ENCODE measurements at places on chromosomes 7 and 10.

- no peak for DNase-seq
Measured at GRCh38 chr10:132476146-132477065, 61.2 kb upstream of the INPP5A start.

DNA sequence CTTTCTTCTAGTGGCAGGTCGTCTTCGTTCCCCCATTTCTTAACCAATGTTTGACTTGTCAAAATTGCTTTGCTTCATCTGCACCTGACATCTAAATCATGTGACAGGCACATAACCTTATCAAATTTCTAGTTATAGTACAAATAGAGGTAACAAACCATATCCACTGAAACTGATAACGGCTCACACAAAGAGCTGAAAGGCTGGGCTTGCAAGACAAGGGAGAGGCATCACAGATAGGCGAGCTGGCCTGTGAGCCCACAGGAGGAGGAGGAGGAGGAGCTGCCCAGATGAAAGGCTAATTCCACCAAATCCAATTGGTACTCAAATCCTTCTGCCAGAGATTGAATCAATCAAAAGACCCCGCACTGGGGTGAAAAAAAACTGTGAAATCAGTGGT lies 80.2 kb upstream of the NEBL start:
- no peak for DNase-seq

DNA sequence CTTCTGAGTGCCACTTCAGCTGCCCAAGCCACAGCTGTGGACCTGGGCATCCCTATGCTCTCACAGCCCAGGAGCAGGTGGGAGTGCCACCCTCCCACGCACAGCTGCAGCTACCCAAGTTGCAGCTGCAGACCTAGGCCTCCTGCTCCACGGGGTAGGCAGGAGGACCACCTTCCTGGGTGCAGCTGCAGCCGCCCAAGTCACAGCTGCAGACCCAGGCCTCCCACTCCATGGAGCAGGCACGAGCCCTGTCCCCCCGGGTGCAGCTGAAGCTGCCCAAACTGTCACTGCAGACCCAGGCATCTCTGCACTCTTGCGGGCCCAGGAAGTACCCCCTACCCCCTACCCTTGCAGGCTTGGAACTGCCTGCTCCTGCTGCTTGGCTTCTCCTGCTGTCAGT lies 260.2 kb downstream of the XPNPEP1 start:
- DNase-seq: no peak

DNA sequence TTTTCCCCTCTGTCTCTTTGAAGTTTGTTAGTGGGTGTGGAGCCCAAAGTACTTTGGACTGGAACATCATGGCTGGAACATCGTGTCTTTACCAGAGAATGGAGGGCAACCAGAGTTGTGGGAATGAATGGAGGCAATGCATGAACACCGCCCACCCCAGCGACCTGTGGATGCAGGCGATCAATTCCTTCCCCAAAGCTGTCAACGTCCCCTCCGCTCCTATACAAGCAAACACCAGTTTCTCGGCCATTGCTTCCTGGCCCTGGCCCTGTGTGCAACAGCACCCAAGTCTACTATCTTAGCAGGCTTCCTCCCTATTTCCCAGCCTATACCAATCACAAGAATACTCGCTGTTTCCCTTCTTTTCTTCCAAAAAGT lies 62.6 kb downstream of the CARD11 start:
- no peak for DNase-seq

DNA sequence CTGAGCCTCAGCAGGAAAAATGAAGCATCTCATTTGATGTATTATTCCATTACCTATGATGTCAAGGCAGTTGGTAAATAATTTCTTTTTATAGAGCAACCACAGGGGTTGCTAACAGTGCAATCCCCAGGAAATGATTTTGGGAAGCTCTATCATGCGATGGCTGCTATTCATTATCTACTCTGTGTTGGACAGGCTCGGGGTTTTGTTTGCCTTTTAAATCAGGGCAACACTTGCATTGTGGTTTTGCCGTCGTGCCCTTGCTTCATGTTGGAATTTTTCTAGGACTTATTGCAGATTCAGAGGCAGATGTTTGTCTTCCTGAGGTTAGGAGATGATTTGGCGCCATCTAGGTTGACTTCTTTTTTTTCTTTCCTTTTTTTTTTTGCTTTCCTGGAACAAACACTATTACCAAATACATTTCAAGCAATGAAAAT lies 128.4 kb downstream of the BICC1 start:
- no peak for DNase-seq

DNA sequence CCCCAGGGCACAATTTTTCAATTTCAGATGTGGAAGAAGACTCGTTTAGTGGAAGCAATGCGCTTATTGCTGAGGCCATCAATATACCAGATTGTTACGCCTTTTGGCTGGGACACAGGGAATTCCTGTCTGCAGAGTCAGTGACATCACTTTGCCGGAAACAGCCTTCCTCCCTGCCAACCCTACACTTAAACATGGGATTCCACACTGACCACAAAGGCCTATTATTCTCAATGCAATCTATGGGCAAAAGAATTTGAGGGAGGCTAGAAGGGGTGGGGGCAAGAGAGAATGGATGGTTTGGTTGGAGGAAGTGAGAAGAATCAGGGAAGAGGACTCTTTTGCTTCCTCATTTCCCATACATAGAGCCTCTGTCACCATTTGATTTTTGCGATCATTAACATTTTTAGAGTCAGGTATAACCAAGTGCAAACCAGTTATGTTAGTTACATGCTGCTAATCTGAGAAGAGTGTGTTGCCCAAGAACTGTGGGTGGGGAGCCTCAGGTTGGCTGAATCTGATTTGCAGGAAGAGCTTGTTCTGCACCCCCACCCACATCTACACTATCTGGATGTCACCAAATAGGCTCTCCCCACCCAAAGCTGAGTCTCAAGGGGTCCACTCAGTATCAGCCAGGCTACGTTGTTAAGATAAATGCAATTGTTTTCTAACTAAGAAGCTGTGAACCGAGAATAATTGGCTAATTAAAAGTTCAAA lies 58.2 kb downstream of the ENTPD1 start:
- no peak for DNase-seq

GRCh38 chr10:34241226-34242000 lies 573.7 kb downstream of the PARD3 start:
- DNase-seq: no peak

DNA sequence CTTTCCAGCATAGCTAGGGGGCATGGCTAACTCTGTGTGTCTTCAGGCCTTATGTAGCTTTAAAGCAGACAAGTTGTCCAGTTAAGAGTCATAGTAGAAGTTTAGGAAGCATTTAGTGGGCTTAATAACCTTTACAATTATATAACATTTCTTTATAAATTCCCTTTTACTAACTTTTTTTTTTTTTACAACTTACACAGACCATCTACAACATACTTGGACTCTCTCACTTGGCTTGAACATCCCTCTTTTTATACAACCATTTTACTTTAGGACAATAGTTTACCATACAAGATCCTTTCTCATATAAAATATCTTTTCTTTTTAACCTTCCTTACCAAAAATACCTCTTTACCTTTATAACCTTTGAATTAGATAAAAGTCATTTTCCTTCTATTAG lies 26.3 kb downstream of the SP4 start:
- no peak for DNase-seq

GRCh38 chr10:83222832-83223742 lies 916.2 kb upstream of the GHITM start:
- DNase-seq: no peak

DNA sequence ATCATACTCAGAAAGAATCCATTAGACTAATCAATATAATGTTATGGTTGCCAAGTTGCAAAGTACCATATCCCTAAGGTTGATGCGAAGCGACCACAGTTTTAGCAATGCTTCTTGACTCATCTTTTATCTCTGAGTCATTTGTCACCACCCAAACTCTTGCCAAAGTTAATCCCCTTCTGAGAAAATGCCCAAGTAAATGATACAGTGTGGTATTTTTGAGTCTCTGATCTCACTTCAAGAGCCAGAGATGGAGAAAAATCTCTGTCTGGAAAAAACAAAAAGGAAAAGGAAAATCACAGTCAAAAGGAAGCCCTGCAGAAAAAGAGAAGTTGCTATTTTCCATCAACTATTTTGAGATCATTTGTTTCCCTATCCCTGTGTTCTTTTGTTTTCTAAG lies 26.7 kb upstream of the OTUD1 start:
- DNase-seq: no peak

- DNase-seq: no peak
Measured at GRCh38 chr10:62831346-62831745, 15.2 kb upstream of the EGR2 start.

GRCh38 chr10:11685787-11686218 lies 56.4 kb upstream of the ECHDC3 start:
- no peak for DNase-seq

DNA sequence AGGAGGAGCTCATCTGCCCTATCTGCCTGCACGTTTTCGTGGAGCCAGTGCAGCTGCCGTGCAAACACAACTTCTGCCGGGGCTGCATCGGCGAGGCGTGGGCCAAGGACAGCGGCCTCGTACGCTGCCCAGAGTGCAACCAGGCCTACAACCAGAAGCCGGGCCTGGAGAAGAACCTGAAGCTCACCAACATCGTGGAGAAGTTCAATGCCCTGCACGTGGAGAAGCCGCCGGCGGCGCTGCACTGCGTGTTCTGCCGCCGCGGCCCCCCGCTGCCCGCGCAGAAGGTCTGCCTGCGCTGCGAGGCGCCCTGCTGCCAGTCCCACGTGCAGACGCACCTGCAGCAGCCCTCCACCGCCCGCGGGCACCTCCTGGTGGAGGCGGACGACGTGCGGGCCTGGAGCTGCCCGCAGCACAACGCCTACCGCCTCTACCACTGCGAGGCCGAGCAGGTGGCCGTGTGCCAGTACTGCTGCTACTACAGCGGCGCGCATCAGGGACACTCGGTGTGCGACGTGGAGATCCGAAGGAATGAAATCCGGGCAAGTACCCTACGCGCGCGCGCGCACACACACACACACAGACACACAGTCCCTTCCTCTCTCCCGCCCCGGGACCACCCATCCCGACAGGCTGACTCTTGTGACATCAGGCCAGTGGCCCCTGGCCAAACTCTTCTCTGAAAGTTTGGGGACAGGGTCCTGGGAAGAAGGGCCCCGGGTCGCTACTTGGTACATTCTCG lies 538 bp downstream of the TRIM8 start:
- DNase-seq: peak; percentile 82

DNA sequence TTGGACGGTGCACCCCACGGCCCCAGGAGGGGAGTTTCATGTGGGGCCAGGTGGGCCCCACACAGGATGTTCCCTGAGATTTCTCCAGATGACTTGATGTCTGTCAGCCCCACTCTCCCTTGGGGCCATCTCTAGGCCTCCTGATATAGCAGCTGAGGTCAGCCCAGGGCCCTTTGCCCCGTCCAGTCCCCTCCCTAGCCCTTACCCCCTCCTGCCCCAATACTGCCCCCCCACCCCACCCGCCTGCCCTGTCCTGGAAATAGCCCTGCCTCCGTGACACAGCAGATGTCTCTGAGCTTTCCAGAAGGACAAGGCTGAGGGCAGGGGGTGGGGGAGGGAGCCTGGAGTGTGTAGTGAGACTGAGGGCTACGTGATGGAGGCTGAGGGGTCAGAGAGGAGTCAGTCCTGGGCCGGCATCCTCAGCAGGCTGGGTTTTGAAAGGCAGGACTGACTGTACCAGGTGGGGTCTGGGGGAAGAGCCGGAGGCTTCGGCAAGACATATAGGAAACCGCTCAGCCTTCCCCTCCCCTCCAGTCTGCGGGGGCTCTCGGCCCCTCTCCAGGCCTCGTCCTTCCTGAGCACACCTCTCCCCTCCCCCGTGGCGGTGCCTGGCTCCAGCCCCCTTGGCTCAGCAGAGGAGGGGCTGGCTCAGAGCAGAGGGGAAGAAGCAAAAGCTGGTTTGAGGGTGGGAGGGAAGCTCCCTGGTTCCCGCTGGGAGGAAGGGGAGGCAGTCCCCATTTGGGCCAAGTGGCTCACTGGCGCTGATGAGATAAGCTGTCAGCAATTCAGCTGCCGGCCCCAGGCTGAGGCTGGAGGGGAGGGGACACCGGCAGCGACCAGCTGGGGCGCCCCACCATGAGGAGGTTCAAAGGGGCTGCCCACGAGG lies 2.0 kb downstream of the FLNC start:
- DNase-seq: no peak

- DNase-seq: no peak
Measured at GRCh38 chr10:90204956-90205314, 503.5 kb downstream of the KIF20B start.

DNA sequence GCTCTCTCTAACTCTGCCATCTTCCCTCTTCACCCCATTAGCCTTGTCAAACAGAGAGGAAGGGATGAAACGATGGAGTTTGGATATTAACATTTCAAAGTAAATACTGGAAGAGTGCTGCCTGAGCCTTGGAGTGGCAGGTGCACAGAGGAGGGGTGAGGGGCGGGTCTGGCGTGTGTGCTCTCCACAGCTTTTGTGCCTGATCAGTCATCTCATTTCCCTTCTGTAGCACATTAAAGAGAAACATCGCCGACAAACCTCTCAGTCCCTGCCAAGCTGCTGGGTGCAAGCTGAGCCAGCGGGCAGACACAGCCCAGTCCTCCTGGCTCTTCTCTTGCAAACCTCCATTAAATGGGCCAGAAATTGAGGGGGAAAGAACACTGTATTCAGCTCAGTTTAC lies 76.2 kb downstream of the SLIT1 start:
- DNase-seq: no peak

- no peak for DNase-seq
Measured at GRCh38 chr10:69088801-69089501, 1.0 kb downstream of the SRGN start.

GRCh38 chr7:151808400-151809145 lies 68.3 kb downstream of the PRKAG2 start:
- DNase-seq: no peak

DNA sequence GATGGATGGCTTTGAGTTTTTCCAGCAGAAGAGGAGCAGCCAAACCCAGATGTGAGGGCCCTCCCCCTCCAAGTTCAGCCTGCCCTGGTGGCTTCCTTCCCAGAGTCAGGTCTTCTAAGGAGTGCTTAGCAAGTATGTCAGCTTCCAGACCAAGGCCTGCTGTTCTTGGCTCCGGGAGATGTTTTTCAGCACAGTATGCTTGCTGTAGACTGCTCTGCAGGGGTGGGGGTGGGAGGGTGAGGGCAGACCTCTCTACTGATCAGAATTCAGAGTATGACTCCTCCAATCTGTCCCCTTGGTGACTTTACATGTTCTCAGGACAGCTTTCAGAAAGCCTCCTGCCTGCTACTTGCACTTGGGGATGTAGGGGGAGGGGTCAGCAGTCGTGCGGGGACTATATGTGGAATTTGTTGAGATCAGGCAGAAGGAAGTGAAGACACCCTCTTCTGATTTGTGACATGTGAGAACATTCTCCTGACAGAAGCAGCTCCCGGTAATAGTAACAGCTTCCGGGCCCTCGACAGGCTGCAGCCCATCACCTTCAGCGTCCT lies 516.4 kb upstream of the ZMIZ1 start:
- no peak for DNase-seq

DNA sequence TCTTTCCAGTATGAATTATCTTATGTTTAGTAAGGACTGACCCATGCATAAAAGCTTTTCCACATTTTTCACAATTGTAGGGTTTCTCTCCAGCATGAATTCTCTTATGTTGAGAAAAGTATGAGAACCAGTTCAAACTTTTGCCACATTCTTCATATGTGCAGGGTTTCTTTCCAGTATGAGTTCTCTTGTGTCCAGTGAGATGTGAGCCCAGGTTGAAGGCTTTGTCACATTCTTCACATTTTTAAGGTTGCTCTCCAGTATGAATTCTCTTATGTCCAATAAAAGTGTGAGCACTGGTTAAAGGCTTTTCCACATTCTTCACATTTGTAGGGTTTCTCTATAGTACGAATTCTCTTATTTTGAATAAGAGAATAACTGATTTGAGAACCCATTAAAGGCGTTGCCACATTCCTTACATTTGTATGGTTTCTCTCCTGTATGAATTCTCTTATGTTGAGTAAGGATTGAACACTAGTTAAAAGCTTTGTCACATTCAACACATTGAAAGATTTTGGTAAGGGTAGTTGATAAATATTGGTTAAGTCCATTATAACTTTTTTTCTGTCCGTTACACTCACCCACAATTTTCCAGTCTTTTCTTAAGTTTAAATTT lies 911.0 kb upstream of the ZNF722 start:
- no peak for DNase-seq
